ENCODE measurements at places on chromosomes 4 and X. TPM values are rescaled to one million over a fixed set of nuclear protein-coding genes. Genes with fewer than 3 reads are reported as not detected.

DNA sequence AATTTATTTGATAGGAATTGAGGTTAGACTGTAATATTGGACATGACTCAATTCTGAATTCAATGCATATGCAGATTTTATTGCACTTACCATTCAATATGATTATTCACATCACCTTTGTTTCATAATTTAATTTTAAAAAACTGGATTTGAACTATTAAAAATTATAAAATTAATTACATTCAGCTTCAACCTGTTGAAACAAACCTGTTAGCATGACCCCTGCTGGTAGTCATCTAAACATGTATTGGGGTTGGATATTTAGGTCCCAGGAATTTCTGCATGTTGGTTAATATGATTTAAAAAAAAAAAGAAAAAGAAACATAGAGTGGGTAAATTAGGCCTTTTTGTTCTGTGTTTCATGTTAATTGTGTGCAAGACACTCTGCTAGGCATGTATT, 85.9 kb downstream of the ARSJ start:
- no peak for DNase-seq

- no peak for DNase-seq
These were observed 3.5 kb downstream of the GPR34 start for GRCh38 chrX:41692162-41692749.

- no peak for DNase-seq
These were observed at the start of gene SPINK2 for GRCh38 chr4:56821381-56822243. Gene SPINK2 (minus strand): TSS chr4:56821701. CDS start chr4:56821662, 39 bp downstream.

GRCh38 chrX:40004921-40005291, 92.9 kb downstream of the BCOR start:
- DNase-seq, result no peak

NHSL2 gene
- 32.4 TPM for total RNA-seq

DNA sequence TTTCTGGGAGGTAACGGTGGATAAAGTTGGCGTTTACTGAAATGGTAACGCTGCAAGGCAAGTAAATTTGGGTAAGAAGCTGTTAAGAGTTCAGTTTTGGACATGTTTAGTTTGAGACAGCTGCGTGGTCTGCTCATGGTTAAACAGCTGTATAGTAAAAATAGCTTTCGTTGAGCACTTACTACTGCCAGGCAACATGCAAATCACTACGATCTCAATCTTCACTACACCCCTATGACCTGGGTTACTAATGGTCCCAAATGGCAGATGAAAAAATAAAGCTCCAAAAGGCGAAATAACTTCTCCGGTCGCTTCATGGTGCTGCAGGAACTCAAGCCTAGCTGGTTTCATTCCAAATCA, 22.2 kb downstream of the FABP2 start:
- DNase-seq, result no peak

DNA sequence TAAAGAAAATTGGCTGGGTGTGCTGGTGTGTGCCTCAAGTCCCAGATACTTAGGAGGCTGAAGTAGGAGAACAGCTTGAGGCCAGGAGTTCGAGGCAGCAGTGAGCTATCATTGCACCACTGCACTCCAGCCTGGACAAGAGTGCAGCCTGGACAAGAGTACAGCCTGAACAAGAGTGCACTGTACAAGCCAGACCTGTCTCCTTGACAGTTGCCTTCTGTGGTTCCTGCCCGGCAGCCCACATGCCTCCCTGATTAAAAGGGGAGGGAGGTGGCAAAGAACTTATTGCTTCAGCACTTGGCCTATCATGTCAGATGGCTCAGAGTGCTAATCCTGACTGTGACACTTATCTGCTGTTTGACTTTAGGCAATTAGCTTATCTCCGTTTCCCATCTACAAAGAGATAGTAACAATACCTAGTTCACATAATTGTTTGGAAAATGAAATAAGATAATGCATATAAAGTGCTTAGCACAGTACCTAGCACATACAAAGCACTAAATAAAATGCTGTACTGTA, 249.1 kb downstream of the DCLK2 start:
- no peak for DNase-seq

PWWP3B gene
- total RNA-seq, result 0.93 TPM

DNA sequence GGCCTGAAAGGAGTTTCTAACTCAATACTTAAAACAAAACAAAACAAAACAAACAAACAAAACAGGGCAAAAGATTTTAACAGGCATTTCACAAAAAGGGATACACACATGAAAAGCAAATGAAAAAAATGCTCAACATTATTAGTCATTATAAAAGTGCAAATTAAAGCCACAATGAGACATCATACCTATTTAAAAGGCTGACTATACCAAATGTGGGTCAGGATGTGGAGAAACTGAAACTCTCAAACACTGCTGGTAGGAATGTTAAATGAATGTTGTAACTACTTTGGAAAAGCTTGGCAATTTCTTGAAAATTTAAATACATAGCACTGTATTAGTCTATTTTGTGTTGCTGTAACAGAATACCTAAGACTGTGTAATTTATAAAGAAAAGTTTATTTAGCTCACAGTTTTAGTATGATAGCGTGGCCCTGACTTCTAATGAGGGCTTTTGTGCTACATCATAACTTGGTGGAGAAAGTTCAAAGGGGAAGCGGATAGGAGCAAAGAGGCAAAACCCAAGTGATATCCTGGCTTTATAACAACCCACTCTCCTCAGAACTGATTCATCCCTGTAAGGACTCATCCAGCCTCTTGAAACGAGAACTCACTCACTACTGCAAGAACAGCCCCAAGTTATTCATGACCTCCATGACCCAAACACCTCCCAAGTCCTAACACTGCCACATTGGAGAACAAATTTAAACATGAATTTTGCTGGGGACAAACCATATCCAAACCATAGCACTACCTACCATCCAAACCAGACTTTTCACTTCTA, 214.0 kb downstream of the TEX11 start:
- no peak for DNase-seq

GRCh38 chrX:46255046-46255445, 290.2 kb downstream of the ZNF674 start:
- no peak for DNase-seq

SCOC gene
- total RNA-seq, result 63.7 TPM

DNA sequence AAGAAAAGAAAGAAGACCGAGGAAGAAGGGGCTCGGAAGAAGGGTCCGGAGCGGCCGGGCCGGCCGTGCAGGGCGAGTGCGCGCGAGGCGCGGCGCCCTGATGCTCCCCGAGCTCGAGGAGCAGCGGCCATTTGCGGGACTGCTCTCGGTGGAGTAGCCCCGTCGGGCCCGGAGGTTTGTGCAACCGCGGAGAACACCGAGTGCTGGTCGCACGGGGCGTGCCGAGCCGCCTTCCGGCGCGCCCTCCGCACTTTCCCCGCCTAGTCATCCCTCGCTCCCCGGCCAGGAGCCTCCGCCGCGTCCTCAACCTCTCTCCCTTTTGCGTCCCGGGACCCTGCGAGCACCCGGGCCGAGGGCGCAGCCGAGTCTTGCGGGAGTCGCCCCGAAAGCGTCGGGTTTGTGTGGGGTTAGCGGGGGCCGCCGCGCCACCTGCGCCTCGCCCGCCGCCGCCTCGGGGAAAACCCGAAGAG, 127.4 kb downstream of the LAS1L start:
- DNase-seq, result no peak

DNA sequence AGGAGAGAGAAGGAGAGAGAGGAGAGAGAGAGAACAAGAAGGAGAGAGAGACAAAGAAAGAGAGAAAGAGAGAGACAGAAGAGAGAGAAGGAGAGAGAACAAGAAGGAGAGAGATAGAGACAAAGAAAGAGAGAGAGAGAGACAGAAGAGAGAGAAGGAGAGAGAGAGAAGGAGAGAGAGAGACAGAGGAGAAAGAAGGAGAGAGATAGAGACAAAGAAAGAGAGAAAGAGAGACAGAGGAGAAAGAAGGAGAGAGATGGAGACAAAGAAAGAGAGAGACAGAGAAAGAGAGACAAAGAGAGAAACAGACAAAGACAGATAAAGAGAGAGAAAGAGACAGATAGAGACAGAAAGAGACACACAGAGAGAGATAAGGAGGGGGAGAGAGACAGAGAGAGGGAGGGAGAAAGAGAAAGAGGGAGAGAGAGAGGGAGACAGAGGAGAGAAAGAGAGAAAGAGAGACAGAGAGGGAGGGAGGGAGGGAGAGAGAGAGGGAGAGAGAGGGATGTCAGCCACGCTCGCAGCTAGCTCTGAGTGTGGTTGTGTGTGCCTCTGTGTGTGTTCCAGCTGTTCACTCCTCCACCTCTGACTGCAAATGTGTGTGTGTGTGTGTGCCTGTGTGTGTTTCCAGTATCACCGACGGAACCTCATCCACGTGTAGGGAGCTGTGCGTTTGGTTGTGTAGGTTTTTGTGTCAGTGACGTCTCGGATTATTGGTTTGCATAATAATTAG, 105.8 kb downstream of the CRLF2 start:
- no peak for DNase-seq

- DNase-seq, result no peak
These were observed 17.5 kb downstream of the ANKRD50 start for GRCh38 chr4:124694946-124695598.

DNA sequence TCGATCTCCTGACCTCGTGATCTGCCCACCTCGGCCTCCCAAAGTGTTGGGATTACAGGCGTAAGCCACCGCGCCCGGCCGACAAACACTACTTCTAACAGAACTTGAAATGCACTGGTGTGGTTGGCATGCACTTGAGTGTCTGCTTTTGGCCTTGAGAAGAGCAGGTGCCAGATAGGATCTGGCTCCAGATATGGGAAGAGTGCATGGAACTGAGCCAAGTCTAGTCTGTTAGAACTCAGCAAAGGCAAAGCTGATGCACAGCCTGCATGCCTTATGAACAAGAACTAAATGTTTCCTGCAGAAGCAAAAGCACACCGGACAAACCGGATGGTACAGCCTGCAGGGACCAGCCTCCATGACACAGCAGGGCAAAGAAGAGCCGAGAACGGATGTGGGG, 35.1 kb upstream of the TBL1X start:
- DNase-seq, result no peak
